Hematopoietic multipotent progenitor cell treated with erythropoietin and hydrocortisone succinate and interleukin-3 and kit ligand, for 17 days (in vitro differentiated cells): ENCODE measurements at places on chromosomes 13 and 19.

- no peak for DNase-seq
Measured at GRCh38 chr19:57841122-57841763, 8.4 kb upstream of the ZNF587 start.

- DNase-seq: no peak
Measured at GRCh38 chr13:57635541-57636085, 4.1 kb downstream of the PCDH17 start.

DNA sequence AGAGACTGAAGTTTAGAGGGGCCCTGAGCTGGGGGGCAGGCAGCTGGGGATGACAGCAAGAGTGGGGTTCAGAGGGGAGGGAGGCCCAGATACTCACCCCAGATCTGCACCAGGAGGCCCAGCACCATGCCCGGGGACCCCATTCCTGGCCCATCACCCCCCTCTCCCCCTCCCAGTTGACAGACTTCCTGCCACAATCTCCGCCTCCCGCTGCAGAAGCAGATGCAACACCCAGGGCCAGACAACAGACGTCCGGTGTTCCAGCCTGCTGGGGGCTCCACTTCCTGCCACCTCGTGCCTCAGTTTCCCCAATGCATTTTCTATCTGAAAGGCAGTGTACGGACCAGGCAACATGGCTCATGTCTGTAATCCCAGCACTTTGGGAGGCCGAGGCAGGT, at the start of gene TMIGD2:
TMIGD2 (minus strand) TSS at position 147 of the 398 bp plus-strand sequence; CDS start at position 143, 4 bp downstream.
- DNase-seq: no peak

DNA sequence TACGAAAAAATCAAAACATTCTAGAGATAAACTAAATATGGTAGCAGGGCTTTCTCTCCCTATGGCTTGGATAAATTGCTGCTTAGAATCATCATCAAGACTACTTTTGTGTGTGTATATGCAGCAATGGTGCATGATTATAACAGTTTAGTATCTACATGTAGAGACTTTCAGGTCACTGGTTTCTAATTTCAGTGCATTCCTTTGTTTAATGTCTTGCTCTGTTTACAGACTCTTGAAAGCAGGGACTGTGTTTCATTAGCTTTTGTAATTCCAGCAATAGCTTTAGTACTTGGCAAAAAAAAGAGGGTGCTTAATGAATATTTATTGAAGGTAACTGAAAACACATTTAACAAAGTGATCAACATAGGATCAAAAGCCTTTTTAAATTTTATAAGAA, 420.7 kb downstream of the PCDH9 start:
- no peak for DNase-seq

GRCh38 chr13:46896341-46897137, at the start of gene HTR2A:
TSS of gene HTR2A (minus strand) at chr13:46897053. CDS start at chr13:46895906, 1,147 bp downstream.
- DNase-seq: no peak

- DNase-seq: no peak
Measured at GRCh38 chr19:28166025-28166424, 1046.9 kb downstream of the UQCRFS1 start.

DNA sequence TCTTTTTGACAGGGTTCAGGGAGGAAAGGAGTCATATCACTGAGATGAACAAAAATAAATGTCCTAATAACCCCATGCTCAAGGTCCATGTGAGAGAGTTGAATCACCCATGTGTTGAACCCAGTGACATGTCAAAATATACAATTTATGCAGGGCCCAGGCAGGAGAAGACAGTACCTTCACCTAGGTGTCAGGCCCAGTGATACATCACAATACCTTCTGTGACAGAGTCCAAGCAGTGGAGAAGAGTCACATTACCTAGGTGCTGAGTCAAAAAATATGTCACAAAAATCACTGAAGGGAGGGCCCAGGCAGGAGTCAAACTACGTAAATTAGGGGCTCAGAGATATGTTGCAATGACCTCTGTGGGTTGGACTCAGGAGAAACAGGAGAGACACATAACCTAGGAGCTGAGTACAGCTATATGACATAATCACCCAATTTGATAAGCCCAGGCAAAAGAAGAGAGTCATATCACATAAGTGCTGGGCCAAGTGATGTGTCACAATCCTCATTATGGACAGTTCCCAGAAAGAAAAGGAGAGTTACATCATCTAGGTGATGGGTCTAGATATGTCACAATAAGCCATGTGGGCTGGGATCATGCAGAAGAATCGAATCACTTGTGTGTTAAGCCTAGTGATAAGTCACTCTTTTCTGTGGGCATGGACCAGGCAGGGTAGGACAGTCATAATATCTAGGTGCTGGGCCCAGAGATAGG, 13.8 kb upstream of the ZNF724 start:
- no peak for DNase-seq

DNA sequence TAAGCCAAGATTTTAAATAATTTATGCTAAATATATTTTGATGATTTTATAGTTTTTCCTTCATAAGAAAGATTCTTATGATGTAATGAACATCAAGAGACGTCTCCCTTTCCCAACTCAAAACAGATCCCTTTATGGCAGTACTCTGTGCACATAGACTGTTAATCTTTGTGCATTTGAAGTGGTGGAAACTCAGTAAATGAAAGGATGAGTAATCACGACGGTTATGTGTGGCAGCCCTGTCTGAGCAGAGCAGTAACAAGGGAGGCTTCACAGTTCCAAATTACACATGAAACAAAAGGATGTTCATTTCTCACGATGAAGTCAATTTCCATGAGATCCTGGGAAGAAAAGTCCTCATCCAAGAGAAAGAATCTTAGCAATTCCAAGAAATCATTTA, 498.1 kb downstream of the KLF5 start:
- DNase-seq: no peak

GRCh38 chr13:111923439-111923838, 143.5 kb upstream of the SOX1 start:
- no peak for DNase-seq

DNA sequence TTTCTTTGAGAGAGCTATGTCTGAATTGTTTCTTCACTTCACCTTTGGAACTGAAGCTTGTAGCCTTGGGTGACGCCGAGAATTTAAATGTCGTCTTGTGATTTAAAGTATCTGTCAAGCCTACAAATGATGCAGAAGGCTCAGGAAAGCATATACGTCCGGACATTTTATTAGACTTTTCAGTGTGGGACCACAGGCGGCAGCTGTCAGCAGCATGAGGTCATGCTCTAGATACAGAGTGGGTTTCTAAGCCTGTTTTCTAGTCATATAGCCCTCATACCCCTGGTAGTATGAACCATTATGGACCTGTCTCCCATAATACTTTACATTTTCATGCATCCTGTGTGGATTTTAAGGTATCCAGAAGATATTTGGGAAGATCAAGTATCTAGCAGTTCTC, 212.3 kb downstream of the ATP8A2 start:
- DNase-seq: no peak

DNA sequence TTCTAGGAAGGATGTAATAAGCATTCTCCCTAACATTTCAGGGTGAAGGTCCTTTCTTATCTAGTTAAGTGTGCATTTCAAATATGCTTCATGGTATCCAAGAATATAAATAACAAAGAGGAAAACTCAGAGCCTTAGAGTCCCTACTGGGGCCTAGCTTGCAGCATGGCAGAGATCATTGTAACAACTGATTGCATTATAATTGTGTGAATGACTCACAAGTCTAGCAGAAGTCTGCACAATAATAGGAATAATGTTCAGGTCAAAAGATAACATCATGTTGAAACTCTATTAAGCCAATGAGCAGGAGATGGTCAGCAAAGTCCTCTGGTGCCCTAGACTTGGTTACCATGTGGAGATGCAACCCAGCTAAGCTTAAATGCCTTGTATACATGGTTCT, 3.4 kb downstream of the POSTN start:
- no peak for DNase-seq

- no peak for DNase-seq
Measured at GRCh38 chr13:21176982-21177284, 475 bp downstream of the MRPL57 start.

GRCh38 chr13:77810430-77810829, 108.2 kb downstream of the EDNRB start:
- DNase-seq: no peak

DNA sequence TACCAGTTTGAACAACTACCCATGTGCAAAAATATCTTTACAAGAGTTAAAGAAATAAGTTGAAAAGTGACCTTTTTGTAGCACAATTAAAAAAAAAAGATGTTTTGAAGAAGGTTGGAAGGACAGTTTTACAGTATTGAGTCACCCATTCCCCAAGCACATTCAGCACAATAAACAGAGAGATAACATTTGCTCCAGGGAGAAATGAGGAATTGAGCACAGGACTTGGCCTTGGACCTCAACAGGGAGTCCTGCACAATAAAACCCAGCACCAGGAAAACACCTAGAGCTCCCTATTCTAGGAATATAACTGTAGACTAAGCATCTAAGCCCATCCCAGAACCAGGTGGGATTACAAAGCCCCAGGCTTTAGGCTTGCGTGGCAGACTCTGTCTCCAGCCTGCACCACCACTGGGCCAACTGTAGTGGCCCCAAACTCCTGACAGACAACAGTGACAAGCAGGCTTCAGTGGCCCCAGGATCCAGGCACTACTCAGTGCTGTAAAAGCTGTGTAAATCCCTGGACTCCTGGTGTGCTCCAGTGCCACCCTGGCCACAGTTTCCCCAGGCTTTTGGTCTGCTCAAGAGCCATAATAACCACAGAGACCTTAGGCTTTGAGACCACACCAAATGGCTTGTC, 857.2 kb downstream of the SLITRK1 start:
- DNase-seq: no peak

DNA sequence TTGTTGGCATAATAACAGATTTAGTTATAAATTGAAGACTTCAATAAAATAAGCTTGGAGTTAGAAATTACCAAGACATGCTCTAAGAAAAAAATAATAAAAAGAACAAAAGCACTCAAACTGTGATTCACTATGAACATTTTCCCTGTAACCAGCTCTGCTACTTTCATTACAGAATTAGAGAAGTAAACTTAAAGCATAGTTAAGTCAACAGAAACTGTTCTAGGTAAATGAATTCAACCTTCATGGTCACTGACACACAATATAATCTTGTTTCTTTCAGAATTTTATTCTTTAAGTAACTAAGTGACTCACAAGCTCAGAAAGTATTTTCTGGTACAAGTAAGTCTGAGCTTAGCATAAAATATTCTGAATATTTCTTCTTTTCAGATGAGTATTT, 136.3 kb downstream of the KLF5 start:
- DNase-seq: no peak

GRCh38 chr13:66558506-66558905, 671.6 kb downstream of the PCDH9 start:
- DNase-seq: no peak

DNA sequence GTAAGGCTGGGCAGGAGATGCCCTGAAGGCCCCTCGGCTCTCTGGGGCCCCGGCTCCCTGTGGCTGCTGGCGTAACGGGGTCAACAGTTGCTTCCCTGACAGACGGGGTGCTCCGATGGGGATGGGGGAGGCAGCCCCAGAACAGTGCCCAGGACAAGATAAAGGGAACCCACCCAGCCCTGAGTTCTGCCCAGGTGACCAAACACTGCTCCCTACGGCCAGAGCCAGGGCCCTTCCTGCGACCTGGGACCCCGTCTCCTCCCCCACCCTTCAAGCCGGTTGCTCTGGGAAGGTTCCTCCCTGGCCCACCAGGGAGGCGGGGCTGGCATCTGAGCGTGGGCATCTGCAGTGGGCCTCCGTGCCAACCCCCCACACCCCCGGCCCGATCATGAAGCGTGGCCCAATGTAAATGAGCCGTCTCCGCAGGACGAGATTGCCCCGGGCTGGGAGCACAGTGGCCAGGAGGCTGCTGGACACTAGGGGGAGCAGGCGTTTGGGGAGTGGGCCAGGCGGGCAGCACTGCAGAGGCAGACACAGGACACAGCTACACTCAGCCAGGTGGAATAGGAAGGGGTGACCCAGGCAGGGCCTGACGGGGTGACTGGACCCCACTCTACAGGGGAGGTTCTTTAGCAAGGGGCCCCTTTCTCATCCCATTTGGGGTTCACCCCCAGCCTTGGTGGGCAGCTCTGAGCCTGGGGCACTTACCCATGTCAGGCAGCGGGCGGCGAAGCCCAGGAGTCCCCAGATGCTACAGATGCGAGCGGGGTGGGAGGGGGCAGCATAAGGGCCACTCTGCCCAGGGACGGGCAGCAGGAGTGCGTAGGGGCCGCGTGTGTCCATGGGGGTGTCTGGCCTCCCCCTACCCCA, 1.2 kb upstream of the NKPD1 start:
- no peak for DNase-seq

- no peak for DNase-seq
Measured at GRCh38 chr13:113559061-113559460, 25.5 kb upstream of the TFDP1 start.

DNA sequence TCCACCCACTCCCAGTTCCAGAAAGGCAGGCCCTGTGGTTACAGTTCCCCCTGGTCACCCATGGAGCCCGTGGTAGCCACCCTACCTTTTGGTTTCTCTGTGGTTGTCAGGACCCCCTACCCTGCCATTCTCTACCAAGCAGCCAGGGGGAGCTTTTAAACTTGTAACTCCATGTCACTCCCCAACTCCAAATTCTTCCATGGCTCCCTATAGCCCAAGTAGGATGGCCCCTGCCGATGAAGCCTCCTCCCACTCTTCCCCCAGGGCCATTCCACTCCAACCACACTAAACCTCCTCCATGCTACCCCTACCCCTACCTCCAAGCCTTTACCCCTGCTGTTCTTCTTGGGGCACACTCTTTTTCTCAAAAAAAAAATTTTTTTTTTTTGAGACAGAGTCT, 2.2 kb downstream of the S1PR2 start:
- peak; percentile 13 for DNase-seq

DNA sequence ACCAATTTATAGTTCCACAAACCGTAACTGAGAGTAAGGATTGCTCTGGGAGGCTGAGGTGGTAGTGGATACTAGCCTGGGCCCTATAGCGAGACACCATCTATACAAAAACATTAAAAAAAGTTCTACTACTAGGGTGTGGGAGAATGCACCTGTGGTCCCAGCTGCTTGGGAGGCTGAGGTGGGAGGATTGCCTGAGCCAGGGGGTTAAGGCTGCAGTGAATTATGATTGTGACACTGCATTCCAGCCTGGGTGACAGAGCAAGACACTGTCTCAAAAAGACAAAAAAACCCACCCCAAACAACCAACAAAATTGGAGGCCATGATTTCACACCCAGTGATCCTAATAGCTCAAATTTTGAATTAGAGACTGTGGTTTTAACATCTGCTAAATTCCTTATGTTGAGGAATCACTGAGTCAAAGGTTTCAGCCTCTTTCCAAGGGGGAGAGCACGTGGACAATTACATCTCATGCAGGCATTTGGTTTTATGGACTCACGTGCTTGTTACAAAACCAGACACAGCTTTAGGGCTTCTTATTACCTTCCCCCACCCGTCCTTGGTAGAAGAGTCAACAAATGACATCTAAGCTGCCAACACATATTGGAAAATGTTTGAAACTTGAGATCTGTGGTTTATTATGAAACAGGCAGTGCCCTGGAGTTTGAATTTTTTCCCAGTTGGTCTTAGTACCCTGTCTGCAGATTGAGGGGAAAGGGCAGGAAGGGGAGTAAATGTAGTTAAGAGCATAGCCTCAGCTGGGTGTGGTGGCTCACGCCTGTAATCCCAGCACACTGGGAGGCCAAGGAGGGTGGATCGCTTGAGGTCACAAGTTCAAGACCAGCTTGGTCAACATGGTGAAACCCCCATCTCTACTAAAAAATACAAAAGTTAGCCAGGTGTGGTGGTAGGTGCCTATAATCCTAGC, 18.5 kb downstream of the CYP2A6 start:
- no peak for DNase-seq

- no peak for DNase-seq
Measured at GRCh38 chr19:47499371-47499770, 15.4 kb upstream of the KPTN start.
